ENCODE measurements at places on chromosomes 3 and 15.

- DNase-seq = no peak
These were observed 55.9 kb downstream of the SERP1 start for GRCh38 chr3:150490277-150490986.

- no peak for DNase-seq
These were observed 107.6 kb downstream of the PEX5L start for GRCh38 chr3:179929091-179929529.

DNA sequence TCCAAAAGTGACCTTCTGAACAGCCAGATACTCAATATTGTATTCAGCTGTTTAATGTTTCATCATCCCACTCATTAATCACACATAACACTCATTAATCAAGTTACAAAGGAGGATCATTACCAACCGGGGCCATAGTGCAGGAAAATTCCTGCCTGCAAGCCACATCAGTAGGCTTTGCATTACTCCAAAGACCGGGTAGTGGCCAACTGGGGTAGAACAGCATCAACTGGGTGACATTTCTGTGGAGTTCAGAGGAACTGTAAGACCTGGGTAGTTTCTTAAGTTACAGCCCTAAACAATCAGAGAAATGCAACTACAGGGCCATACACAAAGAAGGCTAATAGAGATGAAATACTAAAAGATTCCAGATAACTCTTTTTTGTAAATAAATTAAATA lies 253.1 kb downstream of the WDR72 start:
- no peak for DNase-seq

DNA sequence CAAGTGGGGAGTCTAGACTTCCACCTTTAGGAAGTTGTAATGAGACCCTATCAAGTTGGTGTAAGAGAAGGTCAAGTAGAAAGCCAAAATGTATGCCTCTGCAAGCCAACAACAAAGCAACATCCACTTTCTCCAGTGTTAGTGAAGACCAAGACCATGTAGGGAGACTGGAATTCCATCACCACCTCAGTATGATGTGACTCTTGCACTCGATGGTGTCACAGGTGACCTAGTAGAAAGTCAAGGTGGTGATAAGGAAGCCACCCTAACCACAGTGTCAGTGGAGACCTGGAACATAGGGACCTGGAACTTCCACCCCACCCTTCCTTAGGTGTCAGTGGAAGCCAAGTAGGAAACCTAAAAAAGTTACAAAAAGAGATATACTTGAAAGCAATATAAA lies 278.1 kb upstream of the KCNMB2 start:
- DNase-seq = no peak

DNA sequence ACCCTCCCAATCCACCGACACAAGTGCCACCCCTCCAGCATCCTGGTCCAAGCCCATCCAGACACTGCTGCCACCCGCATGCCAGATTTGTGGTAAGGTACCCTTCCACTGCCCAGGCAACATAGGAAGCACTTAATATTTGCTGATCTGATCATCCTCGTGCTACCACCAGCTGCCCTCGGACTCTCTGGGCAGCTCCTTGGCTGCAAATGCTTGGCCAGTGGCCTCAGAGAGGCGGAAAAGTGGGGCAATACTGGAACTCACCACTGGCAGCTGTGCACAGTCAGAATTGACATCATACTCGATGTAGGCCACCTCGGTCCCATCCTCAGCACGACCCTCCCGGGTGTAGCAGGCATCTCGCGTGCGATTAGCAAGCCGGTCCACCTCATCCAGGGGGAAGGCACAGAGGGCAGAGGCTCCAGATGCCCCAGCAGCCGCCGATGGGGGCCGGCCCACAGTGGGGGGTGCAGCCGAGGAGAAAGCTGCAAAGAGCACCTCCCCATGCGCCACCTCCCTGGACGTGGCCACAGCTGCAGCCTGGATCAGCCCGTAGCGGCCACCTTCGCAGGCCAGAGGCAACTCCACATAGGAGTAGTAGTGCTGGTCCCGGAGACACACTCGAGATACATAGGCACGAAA lies 6.5 kb downstream of the PLXNB1 start:
- no peak for DNase-seq

DNA sequence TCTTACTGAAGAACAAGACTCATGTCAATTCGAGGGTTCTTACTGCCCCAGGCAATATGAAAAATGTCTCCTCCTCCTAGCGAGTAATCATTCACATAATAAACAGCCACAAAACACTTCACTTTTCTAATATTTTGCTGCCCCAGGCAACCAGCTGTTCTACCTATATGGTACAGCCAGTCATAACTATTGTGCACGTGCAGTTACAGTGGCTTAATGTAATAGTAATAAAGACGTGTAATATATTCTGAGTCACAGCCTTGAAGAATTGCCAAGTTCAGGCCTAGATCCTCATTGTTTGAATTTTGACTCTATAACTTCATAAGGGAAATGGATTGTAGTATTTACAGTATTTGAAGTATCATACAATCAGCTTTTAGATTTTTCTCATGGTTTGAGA lies 1250.0 kb upstream of the GBE1 start:
- DNase-seq = no peak

GRCh38 chr15:55742927-55743728 lies at the start of gene PRTG:
TSS of gene PRTG (minus strand) at chr15:55743152. CDS start at chr15:55742931, 221 bp downstream.
- no peak for DNase-seq

DNA sequence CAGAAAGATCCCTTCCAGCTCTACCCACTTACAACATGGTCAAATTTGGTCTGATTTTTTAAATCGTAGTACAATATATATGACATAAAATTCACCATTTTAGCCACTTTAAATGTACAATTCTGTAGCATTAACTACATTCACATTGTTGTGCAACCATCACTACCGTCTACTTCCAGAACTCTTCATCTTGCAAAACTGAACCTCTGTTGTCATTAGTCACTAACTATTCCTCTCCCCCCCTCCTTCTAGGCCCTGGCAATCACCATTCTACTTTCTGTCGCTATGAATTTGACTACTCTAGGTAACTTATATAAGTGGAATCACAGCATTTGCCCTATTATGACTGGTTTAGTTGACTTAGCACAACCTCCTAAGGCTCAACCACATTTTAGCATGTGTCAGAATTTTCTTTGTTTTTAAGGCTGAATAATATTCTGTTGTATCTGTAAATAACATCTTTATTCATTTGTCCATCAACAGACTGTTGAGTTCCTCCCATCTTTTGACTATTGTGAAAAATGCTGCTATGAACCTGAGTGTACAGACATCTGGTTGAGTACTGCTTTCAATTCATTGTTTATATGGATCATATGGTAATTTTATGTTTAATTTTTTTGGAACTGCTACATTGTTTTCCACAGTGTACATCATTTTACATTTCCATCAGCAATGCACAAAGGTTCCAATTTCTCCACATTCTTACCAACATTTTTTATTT lies 35.5 kb upstream of the CCR2 start:
- DNase-seq = no peak

- DNase-seq = no peak
These were observed 37.6 kb downstream of the OSTN start for GRCh38 chr3:191236646-191237045.

- DNase-seq = no peak
These were observed 184.0 kb downstream of the ABHD5 start for GRCh38 chr3:43874731-43875130.

GRCh38 chr3:178352326-178353005 lies 183.8 kb upstream of the KCNMB2 start:
- no peak for DNase-seq

DNA sequence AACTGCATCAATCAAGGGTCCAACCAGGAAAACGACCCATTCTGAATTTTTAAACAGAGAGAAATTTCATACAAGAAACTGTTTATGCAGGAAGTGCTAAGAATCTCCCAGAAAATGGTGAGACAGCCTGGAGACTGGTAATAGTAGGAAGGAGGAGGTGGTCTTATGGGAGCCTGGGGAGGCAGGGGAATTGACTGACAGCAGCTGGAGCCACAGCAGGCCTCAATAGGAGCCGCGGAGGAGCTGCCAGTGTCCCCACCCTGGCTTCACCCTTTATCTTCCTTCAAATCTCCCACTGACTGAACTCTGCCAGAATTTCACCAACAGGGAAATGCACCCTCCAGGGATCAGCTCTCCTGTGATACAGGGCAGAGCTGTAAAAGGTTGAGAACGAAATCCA lies 7.5 kb upstream of the C3orf80 start:
- no peak for DNase-seq

GRCh38 chr3:149009732-149010131 lies 18.4 kb downstream of the GYG1 start:
- DNase-seq = no peak

- DNase-seq = no peak
These were observed 27.9 kb downstream of the IQSEC1 start for GRCh38 chr3:13045241-13045903.

- DNase-seq = no peak
These were observed 25.8 kb upstream of the PSMD6 start for GRCh38 chr3:64049136-64049535.

DNA sequence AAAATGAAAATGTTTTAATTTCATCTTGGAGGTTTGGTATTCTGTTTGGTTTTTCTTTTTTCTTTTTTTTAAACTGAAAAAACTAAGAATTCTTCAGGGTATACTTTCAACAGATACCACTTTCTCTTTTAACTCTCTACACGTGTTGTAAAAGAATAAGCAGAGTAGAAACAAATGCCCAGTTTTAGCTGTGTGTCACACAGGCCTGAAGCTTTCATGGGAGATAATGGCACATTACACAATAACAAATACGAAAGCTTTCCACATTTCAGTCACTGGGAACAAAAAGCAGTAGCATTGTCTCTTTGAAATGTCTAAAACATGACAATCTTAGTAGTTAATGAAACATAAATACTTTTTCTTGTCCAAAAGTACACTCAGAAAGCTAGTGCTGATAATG lies 818.5 kb downstream of the TBL1XR1 start:
- no peak for DNase-seq

DNA sequence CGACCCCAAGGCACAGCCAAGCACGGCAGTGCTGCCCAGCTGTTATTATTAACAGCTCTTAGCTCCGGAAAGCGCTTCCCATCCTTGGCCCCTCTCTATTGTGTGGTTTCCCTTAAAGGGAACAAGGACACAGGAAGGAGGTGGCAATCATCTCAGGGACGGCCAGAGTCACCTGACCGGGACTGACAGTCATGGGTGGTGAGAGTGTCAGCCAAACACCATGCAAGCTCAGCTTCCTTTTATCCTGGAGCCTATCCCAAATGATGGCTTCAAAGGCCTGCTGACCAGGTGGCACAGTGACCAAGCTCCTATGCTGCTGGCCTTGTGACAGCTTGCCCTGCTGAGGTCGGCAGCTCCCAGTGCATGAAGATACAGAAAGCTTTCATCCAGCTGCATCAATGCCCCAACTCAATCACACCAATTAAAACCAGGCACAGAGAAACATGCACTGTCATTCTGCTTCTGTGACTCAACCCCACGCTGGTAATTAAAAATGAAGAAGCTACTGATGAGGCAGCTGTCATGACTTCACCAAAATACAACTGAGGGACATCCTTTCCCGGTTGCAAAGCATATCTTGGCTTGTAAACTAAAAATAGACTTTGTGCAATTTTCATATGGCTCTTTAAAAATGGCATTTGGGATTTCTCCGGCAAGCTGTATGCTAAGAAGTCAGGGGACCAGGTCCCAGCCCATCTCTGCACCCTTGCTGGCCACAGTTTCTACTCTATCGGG lies 34.0 kb downstream of the PCSK6 start:
- DNase-seq = no peak

DNA sequence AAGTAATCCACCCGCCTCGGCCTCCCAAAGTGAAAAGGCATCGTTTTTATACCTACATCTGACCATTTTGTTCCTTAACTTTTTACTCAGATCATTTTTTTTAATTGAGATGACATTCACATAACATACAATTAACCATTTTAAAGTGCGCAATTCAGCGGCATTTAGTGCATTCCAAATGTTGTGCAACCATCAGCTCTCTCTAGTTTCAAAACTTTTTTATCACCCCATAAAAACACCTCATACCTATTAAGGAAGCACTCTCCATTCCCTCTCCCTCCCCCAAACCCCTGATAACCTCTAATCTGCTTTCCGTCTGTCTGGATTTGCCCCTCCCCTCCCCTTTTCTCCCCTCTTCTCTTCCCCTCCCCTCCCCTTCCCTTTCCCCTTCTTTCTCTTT lies 310.1 kb downstream of the UACA start:
- no peak for DNase-seq

- DNase-seq = no peak
These were observed 462.1 kb downstream of the MFSD1 start for GRCh38 chr3:159263750-159264553.

- DNase-seq = no peak
These were observed 230.9 kb upstream of the EIF1B start for GRCh38 chr3:40078590-40078989.

DNA sequence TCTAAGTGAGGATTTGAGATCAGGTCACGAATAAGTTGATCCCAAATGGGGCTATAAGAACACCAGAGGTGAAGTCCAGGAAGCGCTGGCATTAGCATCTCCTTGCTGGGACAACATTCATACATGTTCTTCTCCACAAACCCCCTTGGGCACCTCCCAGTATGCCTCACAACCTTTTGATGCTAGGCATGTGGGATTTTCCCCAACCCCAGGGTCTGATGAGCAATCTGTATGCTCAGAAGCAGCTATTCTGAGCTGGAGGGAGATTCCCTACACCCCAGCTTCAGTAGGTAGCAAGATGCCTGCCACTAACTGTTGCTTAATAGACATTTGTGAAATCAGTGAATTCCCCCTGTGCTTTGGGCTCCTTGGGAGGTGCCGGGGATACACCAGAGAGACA lies 32.2 kb downstream of the SLC6A11 start:
- no peak for DNase-seq

GRCh38 chr3:54951405-54951804 lies 23.5 kb upstream of the LRTM1 start:
- DNase-seq = no peak

DNA sequence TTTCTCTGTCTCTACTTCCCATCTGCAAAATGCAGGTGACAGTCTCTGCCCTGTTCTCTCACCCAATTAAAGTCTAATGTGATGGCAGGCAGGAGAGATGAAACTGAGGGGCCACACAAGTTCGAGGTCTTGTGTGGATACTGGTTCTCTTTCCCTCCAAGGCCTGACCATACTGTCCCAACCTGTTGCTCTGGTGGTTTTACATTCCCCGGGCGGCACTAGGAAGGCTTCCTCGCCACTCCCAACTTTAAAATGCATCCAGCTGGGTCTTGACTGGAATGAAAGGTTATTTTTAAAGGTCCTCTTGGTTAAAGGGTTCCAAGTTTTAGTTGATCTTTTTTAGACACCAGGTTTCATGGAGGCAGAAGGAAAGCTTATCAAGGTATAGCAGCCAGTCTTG lies 37.2 kb downstream of the WHAMM start:
- DNase-seq = no peak

DNA sequence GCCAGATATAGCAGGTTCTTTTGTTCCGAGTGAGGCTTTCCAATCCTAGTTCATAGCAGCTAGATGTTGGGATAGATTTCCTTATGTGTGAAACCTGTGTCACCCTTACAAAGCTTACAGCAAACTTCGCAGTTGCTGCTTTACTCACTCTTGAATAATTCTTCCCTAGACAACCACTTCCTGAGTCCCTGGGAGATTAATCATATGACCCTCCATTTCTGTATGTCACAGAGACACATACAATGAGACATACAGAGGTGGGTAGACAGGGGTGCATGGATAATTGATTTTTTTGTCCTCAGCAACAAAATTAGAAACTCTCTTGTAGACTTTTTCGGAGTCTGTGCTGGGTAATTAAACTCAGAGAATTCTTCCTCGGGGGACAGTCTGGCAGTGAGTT lies 163.2 kb downstream of the NSUN3 start:
- DNase-seq = no peak
